ENCODE measurements at places on chromosomes 16 and 17. TPM values are rescaled to one million over a fixed set of nuclear protein-coding genes. Genes with fewer than 3 reads are reported as not detected.

The DLX3 gene
- total RNA-seq = not detected

DNA sequence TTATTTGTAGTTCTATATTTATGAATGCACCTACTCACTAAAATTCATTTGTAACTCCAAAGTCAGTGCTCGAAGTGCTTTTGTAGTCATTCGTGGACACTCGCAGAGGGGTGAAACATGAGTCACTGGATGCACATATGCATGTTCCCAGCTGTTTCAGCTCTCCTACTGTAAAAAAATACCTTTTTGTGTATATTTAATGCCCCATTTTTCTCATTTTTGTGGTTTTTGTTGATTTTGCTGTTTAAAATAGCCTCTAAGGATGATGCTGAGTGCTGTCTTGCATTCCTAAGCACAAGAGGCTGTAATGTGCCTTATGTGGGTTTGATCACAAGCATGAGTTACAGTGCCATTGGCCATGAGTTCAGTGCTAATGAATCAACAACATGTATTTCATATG lies 30.6 kb downstream of the CENPV start:
- DNase-seq = no peak

DNA sequence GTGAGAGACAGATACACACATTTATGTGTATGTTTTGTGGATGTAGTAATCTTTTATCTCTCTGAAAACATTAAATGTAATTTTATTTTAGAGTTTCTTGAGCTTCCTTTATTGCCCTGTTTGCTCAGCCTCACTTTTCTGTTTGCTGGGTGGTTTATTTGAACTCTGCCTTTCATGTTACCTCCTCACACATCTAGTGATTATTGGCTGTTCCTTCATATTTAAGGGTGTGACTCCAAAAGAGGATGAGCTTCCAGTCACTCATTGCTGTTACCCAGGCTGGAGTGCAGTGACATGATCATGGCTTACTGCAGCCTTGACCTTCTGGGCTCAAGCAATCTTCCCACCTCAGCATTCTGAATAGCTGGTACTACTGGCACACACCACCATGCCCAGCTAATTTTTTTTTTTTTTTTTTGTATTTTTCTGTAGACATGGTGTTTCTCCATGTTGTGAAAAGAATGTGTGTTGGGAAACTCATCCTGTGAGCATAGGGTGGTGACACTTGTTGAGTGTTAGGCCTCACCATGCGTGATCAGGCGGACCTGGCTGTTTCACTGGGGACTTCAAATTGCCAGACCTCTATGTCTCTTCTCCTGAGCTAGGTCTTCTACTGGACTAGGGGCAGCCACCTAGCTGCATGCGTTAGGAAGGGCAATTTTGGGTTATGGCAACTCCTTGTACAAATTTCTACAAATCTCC lies 37.8 kb downstream of the GOSR1 start:
- DNase-seq = no peak

The TNFAIP1 gene
- total RNA-seq = 24.4 TPM

DNA sequence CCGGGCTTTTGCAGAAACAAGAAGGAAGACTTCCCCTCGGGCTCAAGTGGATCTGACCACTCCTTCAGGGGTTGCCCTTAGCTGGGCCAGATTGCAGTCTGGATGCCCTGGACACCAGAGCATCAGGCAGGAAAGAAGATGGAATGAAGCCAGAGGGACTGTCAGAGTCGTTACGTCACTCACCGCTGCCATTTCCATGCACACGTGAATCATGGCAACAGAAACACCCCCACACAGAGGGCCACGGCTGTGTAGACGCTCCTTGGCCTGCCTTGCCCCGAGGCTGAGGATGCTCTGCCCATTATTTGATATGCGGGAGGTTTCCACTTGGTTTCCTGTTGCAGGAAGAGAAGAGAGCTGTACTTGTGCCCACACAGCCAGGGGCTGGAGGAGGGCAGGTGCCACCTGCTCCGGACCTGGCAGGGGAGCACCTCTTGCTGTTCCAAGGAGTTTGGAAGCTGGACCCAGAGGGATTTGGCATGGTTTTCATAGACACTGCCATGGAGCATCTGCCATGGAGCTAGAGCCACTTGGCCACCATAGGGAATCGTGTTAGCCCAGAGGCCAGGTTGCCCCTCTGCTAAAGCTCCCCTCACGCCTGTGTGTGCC lies 29.4 kb downstream of the RBFOX3 start:
- no peak for DNase-seq

- no peak for DNase-seq
These were observed 30.5 kb downstream of the ITGAE start for GRCh38 chr17:3770466-3770865.

GRCh38 chr17:61002316-61002736 lies 324.7 kb downstream of the BCAS3 start:
- no peak for DNase-seq

DNA sequence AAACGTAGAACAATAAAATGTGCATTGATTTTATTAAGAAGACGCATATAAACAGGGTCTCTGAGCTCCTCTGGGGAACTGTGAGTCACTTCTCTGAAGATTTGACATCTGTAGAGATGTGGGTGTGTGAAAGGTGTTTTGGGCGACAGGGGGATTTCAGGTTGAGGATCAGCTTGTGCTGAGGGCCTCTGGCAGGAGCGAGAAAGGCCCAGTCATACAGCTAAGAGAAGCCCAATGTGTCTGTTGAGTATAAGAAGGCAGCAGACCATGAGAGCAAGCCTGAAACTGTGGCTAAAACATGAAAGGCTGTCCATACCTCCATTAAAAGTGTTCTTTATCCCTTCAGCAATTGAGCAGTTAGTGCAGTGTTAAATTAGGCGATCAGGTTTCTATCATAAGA lies 406.5 kb upstream of the MON1B start:
- DNase-seq = no peak

Measured in activated CD4-positive, alpha-beta memory T cell treated with anti-CD3 and anti-CD28 coated beads for 36 hours (primary cell).